ENCODE measurements at places on chromosomes 2 and 18.

GRCh38 chr2:72570413-72570812, 255.4 kb downstream of the EXOC6B start:
- DNase-seq, result no peak

GRCh38 chr18:78304192-78305164, 675.1 kb upstream of the SALL3 start:
- DNase-seq, result no peak

DNA sequence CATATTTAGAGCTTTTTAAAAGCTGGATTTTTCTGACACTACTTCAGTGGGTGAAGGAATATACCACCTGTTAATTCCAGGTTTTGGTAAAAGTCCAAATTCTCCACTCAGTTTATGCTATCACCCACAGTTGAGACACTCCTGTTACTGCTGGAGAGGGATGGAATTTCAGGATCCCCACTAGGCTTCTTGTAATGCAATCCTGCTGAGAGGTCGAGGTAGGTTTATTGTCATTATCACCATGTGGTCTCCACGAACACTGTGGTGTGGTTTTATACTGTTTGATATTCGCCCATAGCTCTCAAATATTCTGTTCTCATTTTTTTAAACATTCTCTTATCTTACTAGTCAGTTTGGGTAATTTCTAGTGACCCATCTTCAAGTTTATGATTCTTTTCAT, 167.9 kb downstream of the CCDC102B start:
- no peak for DNase-seq

- no peak for DNase-seq
These were observed 40.3 kb downstream of the FHOD3 start for GRCh38 chr18:36337679-36338402.

- DNase-seq, result no peak
These were observed 95.5 kb upstream of the ATG16L1 start for GRCh38 chr2:233156001-233156400.
